ENCODE measurements at places on chromosomes 2 and 18.

DNA sequence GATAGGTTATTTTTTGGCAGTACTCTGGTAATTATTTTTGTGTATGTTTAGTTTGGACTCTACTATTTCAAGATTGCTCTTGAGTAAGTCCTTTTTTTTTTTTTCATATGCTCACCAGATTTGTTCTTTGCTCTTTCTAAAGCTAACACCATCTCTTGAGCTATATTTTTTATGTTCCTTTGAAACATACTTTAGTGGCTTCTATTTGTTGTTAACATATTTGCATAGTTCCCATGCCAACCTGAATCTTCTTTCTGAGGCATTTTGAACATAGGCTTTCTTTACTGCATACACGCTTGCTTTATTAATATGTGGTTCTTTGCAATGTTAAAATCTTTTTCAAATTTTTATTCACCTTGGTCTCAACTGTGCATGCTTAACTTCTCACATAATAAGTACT, 1644.9 kb downstream of the SUCLG1 start:
- DNase-seq, result no peak

GRCh38 chr18:12839526-12840196, 44.4 kb downstream of the PTPN2 start:
- DNase-seq, result no peak

DNA sequence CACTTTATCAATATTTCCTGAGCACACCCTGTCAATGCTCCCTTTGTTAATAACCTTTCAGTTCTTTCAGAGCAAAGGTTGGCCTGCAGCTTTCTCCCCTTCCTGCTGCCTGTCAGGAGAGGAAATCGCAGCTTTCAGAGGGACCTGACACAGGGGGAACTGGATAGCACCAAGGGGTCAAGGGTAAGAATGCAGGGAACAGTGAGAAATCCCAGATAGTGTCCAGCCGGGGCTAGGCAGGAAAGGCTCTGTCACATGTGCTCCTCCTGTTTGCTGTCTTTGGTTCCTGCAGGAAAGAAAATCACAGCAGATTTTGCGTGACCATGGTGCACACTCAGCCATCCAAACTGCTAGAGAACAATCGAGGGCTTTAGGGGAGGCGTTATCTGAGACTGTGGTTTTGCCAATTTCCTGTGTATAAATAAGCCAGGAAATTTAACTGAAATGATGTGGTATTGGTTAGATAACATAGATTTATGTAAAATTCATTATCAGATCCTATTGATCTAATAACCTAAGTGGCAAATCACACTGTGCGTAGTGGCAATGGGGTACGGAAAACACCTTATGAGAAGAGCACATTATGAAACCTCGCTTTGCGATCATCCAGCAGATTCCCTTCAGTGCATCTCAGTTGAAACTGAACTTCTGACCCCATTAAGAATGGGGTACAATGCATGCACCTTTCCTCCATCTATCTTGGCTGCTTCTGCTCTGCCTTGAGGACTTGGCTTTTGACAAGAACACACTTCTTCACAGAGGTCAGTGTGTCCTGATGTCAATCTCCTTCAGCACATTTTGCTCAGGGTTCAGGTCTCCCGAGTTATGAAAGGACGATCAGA, 178.0 kb downstream of the ICOS start:
- DNase-seq, result no peak

GRCh38 chr2:833180-833579, 117.5 kb upstream of the SNTG2 start:
- DNase-seq, result no peak

- no peak for DNase-seq
Measured at GRCh38 chr18:37539236-37539635, 26.4 kb downstream of the CELF4 start.

GRCh38 chr18:54713386-54713785, 114.9 kb upstream of the RAB27B start:
- DNase-seq, result no peak

DNA sequence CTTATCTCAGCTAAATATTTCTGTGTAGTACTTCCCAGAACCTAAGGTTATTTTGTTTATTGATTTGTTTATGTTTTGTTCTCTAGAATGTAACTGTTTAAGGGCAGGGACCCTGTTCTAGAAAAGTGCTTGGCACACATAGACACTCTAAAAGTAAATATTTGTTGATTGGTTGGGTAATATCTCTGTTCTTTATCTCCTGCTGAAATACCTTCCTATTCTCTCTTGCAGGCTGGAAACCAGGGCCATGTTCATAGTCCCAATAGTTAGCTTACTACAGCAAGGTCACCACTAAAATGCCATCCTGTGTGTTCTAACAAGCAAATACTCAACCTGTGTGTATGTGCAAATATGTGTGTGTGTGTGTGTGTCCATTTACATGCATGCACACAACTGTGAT, 375.6 kb upstream of the MEIS1 start:
- DNase-seq, result no peak

GRCh38 chr18:68354176-68354575, 360.7 kb downstream of the TMX3 start:
- DNase-seq, result no peak

GRCh38 chr18:49767111-49768050, 46.0 kb downstream of the ACAA2 start:
- DNase-seq, result no peak

- no peak for DNase-seq
Measured at GRCh38 chr2:203346612-203347011, 18.4 kb downstream of the ABI2 start.

- DNase-seq, result no peak
Measured at GRCh38 chr2:180255981-180256380, 248.9 kb upstream of the CWC22 start.

DNA sequence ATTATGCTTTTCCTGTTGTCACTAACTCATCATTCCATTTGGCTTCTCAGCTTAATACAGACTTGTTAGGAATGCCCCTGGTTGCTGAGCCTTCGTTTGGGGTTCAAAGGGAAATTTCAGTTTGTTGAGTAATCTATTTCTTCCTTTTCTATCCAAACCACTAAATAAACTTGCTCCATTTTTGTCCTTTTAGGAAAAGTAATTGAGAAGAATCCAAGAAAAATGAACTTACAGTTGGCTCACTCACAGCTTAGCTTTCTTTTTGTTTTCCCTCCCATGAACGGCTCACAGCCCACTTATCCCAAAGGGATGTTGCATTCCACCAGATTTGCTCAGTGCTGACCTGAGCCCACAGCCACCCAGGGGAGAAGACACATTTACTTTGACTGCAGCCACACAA, 73.9 kb downstream of the SOX11 start:
- DNase-seq, result no peak

DNA sequence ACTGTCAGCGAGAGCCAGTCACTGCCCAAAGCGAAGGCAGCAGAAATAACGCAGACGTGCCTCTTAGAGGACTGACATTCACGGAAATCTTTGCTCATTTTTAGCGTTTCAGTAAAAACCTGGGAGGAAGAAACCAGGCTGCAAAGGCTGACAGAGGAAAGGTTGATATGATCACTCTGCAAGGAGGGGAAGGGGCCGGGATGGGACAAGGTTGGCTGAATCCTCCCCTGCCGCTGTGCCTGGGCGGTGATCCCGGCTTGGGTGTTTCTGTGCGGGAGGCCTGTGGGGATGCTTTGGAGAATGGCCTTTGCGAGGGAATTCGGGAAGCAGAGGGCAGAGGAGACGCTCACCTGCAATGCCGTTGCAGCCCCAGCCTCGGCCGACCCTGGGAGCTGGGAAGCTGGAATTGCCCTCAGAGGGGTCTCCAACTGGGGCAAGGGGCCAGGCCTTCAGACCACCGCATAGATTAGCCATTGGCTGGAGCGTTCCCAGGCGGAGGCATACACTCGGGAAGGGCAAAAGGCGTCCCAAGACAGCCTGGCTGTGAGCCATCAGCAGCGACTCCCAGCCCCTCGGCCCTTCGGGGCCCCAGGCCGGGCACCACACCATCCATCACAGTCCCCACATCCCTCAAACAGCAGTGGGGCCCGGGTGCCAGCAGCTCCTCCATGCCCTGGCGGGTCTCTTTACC, 111.7 kb upstream of the GPC1 start:
- no peak for DNase-seq

DNA sequence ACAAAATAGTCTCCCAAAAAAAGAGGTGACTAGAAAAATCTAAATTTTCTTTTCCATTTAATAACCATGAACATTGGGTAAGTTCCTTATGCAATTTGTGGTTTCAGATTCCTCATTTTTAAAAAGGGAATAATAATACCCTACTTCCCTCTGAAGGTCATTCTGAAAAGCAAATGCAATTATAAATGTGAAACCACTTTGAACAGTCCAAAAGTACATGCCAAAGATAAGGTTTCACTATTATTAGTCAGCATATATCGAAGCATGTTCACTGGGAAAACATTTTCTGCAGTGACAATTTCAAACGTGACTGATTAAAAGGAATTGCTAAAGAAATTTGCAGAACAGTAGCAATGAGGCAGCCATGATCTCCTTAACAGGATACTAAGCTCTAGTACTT, 100.1 kb upstream of the RNF152 start:
- DNase-seq, result peak; percentile 17

DNA sequence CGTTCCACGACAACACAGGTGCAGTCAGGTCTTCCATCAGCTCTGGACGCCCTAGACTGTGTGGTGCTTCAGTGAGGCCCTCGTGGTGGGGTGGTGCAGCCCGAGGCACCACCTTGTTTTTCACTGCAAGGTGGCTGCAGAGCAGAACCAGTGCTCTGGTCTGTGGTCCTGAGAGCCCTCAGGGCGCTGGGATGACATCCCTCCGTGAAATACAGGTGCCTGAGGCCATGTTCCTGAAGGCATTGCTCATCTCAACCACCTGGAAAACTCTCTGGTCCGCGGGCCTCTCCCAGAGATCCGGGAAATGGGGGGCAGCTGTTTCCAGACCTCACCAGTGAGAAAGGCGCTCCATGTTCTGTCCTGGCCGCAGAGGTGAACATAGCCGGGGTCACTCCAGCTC, 119.2 kb downstream of the ACOXL start:
- no peak for DNase-seq

- no peak for DNase-seq
Measured at GRCh38 chr2:132725148-132725547, 55.1 kb upstream of the LYPD1 start.

DNA sequence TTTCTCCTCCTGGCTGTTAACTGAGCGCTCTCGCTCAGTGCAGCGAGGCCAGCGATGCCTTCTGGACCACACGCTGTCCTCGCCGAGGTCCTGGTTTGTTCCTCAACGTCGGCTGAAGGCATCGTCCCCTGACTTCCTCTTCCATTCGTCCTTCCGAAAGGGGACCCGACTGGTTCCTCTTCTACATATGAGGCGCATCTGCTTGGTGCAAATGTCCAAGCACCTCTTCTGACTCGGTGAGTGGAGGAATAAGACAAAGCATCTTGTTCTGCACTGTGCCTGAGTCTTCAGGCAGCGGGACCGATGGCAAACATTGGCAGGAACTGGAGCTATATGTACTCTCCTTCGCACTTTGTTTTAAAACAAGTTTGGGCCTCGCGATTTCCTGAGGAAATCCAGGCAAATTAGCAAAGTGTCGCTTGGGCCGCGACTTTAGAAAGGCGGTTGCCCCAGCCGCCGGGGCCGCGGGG, 621 bp upstream of the KCNS3 start:
- DNase-seq, result no peak

- DNase-seq, result no peak
Measured at GRCh38 chr18:12658426-12659138, 675 bp upstream of the SPIRE1 start.

All from NCI-H226 (cell line).